Islet precursor cell (in vitro differentiated cells): ENCODE measurements at places on chromosomes 5 and 9.

- no peak for DNase-seq
These were observed 1.0 kb downstream of the URM1 start for GRCh38 chr9:128372188-128372641.

GRCh38 chr9:136051453-136051836, 43.6 kb downstream of the NACC2 start:
- DNase-seq = peak; percentile 80

GRCh38 chr5:6281818-6282217, 96.5 kb downstream of the MED10 start:
- DNase-seq = no peak

DNA sequence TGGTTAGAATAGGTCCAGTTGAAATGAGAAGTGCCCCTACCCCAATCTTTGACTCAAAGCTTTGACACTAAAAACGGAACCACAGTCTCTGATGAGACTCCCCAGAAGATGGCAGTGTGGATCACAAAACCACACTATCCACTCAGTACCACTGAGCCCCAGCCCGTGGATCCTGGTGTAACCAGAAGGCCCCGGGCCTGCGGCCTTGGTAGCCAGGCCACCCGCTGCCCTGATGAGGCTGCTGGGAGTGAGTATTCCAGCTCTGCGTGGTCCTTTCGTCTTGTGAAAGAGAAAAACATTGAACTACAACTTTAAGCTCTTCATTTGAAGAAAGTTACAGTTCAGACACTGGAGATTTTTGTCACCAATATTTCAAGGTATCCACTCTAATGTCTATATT, 42.2 kb upstream of the FBP1 start:
- peak; percentile 84 for DNase-seq

- DNase-seq = peak; percentile 51
These were observed 27.6 kb downstream of the TCF7 start for GRCh38 chr5:134142052-134142451.

DNA sequence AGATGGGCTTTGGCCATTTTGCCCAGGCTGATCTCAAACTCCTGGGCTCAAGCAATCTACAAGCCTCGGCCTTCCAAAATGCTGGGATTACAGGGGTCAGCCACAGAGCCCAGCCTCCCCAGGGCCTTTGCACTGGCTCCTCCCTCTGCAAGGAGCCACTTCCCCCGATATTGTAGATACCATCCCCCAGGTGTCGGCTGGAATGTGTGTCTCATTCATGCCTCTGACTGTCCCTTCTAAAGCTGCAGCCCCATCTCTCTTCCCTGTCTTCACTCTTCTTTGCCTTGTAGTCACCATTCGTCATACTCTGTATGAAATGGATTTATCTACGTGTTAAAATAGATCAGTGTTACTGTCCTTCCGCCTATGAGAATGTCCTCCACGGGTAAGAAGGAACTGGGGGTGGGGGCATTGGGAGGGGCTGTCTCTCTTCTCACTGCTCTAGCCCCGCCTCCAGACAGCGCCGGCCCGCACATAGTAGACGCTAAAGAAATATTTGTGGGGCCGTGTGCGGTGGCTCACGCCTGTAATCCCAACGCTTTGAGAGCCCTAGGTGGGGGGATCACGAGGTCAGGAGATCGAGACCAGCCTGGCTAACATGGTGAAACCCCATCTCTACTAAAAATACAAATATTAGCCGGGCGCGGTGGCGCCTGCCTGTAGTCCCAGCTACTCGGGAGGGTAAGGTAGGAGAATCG, 68.5 kb downstream of the LMX1B start:
- DNase-seq = no peak
